K562 (cell line): ENCODE measurements at places on chromosomes 1 and 21. TPM values are rescaled to one million over a fixed set of nuclear protein-coding genes. Genes with fewer than 3 reads are reported as not detected.

Gene HORMAD1
- total RNA-seq: not detected in 2 replicates

Gene BSND
- total RNA-seq: not detected in 2 replicates

Gene ERI3
- 93.4 and 95.6 TPM in 2 replicates for total RNA-seq

Gene HRNR
- total RNA-seq: not detected in 2 replicates

Gene OR2T10
- not detected in 2 replicates for total RNA-seq

Gene GBP7
- not detected in 2 replicates for total RNA-seq

Gene G0S2
- 37.4 and 39.5 TPM in 2 replicates for total RNA-seq

Gene OR2L5
- not detected in 2 replicates for total RNA-seq

Gene B3GALT2
- total RNA-seq: 0.07 TPM in 1 of 2 replicates, not detected in the other

Gene CD164L2
- 0.49 and 0.72 TPM in 2 replicates for total RNA-seq

Gene LRRN2
- total RNA-seq: not detected in 2 replicates
